ENCODE measurements at places on chromosomes 7 and 10.

GRCh38 chr7:97014145-97014750 lies 8.9 kb downstream of the DLX6 start:
- no peak for DNase-seq

GRCh38 chr7:26618898-26619297 lies 245.5 kb downstream of the SKAP2 start:
- DNase-seq = no peak

DNA sequence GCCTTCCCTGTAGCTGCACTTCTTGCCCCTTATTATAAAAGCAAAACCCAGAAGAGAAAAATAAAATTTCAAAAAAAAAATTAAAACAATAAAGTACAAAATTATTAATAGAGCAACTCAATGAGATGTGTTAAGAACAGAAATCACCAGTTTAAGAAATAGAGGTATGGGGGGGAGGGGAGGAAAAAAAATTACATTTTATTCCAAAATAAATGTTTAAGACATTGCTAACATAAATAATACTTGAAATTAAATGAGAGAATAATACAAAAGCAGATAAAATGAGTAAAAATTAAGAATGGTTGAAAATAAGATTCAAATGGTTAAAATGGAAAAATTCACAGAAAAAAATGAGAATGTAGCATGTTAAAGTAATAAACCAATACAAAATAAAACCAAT lies 3.1 kb downstream of the IFIT2 start:
- DNase-seq = no peak

- no peak for DNase-seq
These were observed 269.9 kb upstream of the IMMP2L start for GRCh38 chr7:111832174-111832573.

- no peak for DNase-seq
These were observed 74.8 kb upstream of the SH2B2 start for GRCh38 chr7:102211590-102212550.

GRCh38 chr7:121402701-121403100 lies 6.6 kb upstream of the FAM3C start:
- DNase-seq = no peak

GRCh38 chr10:99782447-99783286 lies at the start of gene ABCC2:
ABCC2 (plus strand) TSS chr10:99782640; CDS start chr10:99782845, 205 bp downstream.
- no peak for DNase-seq

- no peak for DNase-seq
These were observed 39.7 kb upstream of the TNKS2 start for GRCh38 chr10:91758303-91759146.

DNA sequence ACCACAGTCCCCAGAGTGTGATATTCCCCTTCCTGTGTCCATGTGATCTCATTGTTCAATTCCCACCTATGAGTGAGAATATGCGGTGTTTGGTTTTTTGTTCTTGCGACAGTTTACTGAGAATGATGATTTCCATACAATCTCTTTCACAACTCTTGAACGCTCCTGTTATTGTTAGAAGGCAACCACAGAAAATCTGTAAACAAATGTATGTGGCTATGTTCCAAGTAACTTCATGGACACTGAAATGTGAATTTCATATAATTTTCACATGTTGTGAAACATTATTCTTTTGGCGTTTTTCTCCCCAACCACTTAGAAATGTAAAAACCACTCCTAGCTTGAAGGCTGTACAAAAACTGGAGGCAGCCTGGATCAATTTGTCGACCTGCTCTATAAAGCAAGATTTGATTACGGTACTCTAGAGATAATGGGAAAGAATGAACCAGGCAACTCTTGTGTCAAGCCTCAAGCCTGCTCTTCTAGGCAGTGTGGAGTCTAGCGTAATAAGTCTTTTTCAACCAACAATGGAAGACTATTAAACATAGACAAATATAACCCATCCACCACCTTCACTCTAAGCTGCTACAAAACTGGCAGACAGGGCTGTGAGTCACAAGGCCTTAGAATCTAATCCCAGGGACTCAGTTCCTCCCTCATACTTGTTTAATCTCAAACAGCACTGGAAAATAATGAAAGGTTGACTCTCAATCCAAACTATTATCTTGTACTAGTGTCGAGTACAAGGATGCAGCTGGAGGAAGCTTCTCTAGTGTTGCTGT lies 22.7 kb downstream of the ARL3 start:
- no peak for DNase-seq

DNA sequence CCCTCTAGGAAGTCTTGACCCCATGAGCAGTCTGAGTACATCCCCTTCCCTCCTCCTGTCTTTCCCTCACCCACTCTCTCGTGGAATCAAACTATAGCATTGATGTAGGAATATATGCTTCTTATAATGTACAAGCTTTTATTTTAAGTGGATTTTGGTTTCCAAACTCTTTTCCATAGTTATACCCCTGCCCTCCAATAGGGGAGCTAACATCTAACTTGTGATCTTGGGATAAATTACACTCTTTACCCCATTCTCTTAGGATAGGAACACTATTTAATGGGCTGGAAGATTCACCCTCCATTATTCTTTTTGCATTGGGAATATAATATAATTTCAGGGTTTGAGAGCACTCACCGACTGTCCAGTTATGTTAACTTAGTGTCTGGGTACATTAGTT lies 465.9 kb downstream of the GATA3 start:
- no peak for DNase-seq

- no peak for DNase-seq
These were observed 62.0 kb downstream of the PAX2 start for GRCh38 chr10:100807241-100807951.

- DNase-seq = no peak
These were observed 32.1 kb downstream of the GPR158 start for GRCh38 chr10:25206693-25207414.

- no peak for DNase-seq
These were observed 796.8 kb downstream of the XPNPEP1 start for GRCh38 chr10:109126541-109126940.

DNA sequence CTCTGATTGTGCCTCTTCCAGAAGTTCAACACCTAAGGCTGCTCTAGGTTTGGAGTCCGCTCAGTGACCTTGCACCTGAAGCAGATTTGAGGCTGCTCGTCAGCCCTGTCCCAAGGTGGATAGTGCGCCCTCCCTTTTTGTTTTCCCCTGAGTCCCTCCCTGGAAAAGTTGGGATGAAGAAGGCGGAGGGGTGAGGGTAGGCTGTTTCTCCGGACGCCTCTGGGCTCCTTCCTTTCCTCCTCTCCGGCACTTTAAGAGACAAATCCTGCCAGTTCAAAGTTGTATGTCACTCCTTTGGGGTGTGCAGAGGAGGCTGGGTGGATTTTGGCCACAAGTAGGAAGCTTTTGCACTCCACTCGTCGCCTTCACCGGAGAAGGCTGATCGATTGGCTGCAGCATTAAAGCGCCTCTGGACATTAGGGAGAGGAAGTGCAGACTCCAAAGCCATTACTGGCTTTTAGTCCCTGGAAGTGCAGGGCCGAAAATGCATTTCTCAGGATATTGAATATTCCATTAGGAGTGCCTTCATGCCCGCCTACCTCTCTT lies 81.9 kb upstream of the PRKG1 start:
- no peak for DNase-seq

DNA sequence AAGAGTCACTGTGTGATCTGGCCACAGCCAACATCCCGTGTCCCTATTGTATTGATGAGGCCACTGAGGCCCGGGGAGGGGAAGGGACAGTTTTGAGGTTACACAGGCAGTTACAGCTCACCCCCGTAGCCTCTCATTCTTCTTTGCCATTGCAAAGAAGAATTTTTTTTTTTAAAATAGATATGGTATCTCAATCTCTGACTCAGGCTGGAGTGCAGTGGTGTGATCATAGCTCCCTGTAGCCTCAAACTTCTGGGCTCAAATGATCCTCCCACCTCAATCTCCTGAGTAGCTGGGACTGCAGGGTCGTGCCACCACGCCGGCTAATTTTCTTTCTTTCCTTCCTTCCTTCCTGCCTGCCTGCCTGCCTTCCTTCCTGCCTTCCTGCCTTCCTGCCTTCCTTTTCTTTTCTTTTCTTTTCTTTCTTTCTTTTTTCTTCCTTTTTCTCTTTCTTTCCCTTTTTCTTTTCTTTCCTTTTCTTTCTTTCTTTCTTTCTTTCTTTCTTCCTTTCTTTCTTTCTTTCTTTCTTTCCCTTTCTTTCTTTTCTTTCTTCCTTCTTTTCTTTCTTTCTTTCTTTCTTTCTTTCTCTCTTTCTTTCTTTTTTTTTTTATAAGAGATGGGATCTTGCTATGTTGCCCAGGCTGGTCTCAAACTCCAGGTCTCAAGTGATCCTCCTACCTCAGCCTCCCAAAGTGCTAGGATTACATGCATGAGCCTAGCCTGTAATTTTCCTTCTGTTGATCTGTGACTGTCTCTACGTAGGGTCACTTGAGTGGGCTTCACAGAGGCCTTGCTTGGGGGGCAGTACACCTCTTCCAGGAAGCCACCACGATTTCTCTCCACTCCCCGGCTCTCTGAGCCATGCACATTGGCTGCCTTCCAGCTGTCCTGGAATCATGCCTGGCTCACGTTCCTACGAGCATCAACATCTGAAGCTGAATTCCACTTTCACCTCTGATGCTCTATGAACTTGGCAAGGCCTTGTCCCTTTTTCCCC lies 31.3 kb downstream of the TMEM270 start:
- DNase-seq = no peak

GRCh38 chr7:155987681-155988235 lies 175.5 kb upstream of the SHH start:
- no peak for DNase-seq

GRCh38 chr7:46169384-46169755 lies 248.3 kb upstream of the IGFBP3 start:
- DNase-seq = no peak

- DNase-seq = no peak
These were observed 56.4 kb downstream of the VIPR2 start for GRCh38 chr7:159088016-159088865.

GRCh38 chr10:132294561-132295318 lies 13.0 kb downstream of the STK32C start:
- DNase-seq = no peak

DNA sequence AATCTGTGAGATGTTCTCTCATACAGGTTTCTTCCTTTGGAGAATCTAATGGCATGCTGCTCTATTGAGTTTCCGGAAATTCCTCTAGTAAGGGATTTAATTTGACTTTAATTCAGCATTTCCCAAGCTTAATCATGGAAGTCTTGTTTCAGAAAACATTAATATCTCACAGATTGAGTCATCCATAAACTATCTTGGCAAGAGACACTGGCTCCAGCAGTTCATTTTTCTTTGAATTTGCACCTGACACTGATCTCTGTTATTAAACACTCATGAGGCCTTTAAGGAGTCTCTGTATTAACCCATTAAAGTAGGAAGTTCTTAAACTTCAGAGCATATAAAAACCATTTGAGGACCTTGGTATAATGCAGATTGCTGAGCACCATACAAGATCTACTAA lies 3.6 kb upstream of the ITGB8 start:
- no peak for DNase-seq

GRCh38 chr7:101816595-101817470 lies 593 bp upstream of the CUX1 start:
- no peak for DNase-seq

DNA sequence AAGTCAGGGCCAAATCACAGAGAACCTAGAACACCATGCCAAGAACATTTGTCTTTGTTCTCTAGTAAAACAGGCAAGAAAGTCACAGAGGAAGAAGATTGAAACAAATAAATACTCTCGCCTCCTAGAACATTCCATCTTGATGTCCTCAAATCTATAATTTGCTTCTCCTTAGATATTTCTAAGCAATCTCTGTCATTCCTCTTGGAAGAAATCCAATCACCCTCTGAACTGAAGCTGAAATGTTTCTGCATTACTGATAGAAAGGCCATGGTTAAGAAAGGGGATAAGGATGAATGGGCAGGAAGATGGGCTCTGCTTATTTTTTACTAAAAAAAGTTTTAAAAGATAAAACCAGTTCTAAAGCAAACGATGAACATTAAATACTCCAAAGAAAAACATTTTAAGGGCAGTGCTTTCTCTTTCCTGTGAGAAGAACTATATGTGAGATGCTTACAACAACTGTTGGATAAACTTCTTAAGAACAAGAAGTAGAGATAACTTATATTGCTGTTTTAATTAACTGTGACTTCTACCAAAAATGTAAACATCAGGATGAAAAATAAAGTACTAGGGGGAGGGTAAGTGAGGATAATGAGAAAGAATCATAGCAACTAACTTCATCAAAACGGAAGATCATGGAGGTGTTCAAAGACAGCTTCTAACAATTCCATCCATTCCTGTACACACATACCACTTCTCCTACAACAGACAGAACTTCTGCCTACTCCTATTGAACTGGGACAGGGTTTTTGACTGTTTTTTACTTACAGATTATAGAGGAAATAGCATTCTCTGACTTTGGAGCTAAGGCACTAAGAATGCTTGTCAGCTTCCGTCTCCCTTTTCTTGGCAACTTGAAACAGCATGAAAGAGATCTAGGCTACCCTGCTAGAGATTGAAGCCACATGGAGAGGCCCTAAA lies 153.0 kb upstream of the LRRTM3 start:
- DNase-seq = no peak

- DNase-seq = no peak
These were observed 1.1 kb downstream of the EPHA1 start for GRCh38 chr7:143407287-143408251.

GRCh38 chr10:126294451-126294850 lies 93.8 kb downstream of the ADAM12 start:
- no peak for DNase-seq

- no peak for DNase-seq
These were observed 70.1 kb downstream of the NPTX2 start for GRCh38 chr7:98687111-98687751.

- DNase-seq = no peak
These were observed 126.2 kb upstream of the KCTD7 start for GRCh38 chr7:66502230-66503035.

DNA sequence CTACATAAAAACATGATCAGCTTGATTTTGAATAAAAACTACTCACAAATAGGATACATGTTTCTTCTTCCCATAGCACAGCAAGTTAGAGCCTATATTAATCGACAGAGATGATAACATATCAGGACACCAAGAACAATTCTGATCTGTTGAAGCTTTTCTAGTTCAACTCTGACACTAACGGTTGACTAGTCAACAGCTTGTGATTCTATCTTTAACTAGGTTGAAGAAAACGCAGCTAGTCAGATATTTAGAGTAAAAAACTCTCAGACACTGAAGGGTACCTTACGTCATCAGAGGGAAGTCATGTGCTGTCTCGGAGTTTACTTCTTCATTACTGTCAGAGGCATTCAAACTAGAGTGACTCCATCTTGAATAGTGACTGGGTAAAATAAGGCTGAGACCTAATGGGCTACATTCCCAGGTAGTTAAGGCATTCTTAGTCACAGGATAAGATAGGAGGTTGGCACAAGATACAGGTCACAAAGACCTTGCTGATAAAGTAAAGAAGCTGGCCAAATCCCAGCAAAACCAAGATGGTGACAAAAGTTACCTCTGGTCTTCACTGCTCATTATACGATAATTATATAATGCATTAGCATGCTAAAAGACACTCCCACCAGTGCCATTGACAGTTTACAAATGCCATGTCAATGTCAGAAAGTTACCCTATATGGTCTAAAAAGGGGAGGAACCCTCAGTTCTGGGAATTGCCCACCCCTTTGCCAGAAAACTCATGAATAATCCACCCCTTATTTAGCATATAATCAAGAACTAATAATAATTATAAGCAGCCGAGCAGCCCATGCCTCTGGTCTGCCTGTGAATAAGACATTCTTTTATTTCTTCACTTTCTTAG lies 21.3 kb downstream of the CCDC71L start:
- DNase-seq = no peak

- no peak for DNase-seq
These were observed 229.7 kb downstream of the CACNB2 start for GRCh38 chr10:18369859-18370473.

Data from esophagus squamous epithelium (tissue), 5 donors.